Left ventricle myocardium inferior (tissue), 1 donor: ENCODE measurements at places on chromosomes 7 and 10.

DNA sequence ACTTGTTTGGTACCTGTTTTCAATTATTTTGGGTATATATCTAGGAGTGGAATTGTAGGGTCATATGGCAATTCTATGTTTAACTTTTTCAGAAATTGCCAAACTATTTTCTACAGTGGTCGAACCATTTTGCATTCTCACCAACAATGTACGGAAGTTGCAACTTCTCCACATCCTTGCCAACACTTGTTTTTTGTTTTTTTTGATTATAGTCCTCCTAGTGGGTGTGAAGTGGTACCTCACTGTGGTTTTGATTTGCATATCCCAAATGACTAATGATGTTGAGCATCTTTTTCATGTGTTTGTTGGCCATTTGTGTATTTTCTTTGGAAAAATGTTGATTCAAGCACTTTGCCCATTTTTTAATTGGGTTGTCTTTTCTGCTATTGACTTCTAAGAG, 122.1 kb downstream of the RPS24 start:
- DNase-seq = no peak

- no peak for DNase-seq
These were observed 48.4 kb upstream of the PODXL start for GRCh38 chr7:131604841-131605279.

GRCh38 chr7:9945131-9945530, 1028.5 kb upstream of the PHF14 start:
- no peak for DNase-seq

DNA sequence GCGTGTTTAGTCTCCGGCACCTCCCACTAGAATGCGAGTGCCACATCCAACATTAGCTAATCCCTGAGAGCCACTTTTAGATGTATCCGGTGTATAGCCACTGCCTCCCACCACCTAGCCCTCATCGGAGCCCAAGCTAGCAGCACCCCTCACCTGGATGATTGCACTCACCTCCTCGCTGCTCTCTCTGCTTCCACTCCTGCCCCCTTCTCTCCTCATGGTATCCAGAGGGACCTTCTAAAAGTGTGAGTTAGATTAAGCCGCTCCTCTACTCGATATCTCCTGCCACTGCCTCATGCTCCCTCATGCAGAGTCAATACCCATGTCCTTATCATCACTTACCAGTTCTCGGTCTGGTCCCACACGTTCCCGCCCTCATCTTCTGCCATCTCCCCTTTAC, 125.3 kb downstream of the RAB11FIP2 start:
- no peak for DNase-seq

DNA sequence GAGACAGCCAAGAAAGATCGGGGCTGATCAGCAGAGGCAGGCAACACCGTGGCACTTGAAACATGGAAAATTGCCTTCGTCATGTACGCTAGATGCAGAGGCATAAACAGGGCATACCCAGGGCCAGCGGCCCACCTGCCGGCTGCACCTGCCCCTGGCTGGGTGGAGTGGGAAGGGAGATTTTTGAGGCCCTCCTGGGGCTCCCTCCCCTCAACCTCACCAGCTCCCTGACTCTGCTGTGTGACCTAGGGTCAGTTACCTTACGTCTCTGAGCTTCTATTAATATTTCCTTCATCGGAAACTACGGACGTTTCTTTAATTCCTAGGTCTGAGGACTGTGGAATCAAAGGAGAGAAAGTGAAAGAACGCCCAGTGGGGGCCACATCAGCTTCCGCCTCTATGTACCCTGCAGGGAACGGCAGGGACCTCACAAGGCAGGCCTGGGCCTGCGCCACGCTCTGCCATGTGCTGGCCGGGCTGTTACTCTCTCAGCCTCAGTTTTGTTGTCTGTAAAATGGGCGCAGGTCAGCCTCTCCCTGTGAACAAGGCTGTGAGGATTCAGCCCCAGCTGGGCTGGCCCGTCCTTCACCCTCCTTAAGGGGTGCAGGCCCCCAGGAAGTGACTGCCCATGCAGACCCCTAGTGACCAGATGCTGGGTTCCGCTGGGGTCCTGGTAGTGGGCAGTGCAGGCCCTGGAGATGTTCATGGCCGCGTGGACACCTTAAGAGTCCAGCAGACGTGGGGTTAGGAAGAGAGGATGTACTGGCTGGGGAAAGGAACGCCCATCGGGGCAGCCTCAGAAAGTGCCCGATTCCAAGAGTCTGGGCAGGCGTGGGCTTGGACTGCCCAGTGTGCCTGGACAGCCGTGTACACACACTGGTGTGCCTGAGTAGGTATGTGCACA, 22.7 kb downstream of the ELFN1 start:
- no peak for DNase-seq

GRCh38 chr7:135647755-135648154, 14.6 kb upstream of the STMP1 start:
- DNase-seq = no peak
